ENCODE measurements at places on chromosomes 13 and 19. TPM values are rescaled to one million over a fixed set of nuclear protein-coding genes. Genes with fewer than 3 reads are reported as not detected.

DNA sequence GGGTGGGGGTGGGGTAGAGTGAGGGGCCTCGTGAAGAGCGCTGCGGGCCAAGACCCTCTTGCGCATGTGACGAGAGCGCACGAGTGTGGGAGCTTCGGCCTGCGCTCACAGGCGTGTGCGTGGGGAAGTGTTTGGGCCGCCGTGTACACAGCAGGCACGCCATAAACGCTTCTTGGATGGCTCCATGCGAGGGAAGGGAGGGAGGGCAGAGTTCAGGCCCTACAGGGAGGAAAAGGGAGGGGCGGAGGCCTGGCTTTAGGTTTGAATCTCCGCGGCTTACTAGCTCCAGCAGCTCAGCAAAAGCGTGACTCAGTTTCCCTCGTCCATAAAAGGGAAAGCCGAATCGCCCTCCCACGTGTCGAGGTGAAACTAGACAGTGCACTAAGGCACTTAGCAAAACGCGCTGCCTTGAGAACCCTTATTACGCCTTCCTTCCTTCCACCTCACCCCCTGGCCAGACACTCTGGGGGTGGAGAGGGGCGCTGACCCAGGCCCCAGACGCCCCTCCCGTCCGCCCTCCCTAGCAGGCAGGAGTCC is 12.5 kb downstream of the GADD45B start:
- no peak for DNase-seq

GRCh38 chr19:45667620-45668341 is at the start of gene GIPR:
GIPR (plus strand) TSS chr19:45668221; CDS start chr19:45669521, 1,300 bp downstream.
- DNase-seq: peak; percentile 66

Gene KCNN1
- total RNA-seq: not detected

Gene KLK12
- total RNA-seq: 1.9 TPM

GRCh38 chr13:89784161-89784809 is 1563.2 kb upstream of the MIR17HG start:
- DNase-seq: no peak

Gene ZNF585A
- total RNA-seq: 14.9 TPM

Gene NLRP5
- not detected for total RNA-seq

Gene RETN
- total RNA-seq: 21.1 TPM

- peak; percentile 81 for DNase-seq
These were observed at the start of gene EPSTI1 for GRCh38 chr13:42991898-42992763. EPSTI1 (minus strand) TSS chr13:42992241; CDS start chr13:42992165, 76 bp downstream.

DNA sequence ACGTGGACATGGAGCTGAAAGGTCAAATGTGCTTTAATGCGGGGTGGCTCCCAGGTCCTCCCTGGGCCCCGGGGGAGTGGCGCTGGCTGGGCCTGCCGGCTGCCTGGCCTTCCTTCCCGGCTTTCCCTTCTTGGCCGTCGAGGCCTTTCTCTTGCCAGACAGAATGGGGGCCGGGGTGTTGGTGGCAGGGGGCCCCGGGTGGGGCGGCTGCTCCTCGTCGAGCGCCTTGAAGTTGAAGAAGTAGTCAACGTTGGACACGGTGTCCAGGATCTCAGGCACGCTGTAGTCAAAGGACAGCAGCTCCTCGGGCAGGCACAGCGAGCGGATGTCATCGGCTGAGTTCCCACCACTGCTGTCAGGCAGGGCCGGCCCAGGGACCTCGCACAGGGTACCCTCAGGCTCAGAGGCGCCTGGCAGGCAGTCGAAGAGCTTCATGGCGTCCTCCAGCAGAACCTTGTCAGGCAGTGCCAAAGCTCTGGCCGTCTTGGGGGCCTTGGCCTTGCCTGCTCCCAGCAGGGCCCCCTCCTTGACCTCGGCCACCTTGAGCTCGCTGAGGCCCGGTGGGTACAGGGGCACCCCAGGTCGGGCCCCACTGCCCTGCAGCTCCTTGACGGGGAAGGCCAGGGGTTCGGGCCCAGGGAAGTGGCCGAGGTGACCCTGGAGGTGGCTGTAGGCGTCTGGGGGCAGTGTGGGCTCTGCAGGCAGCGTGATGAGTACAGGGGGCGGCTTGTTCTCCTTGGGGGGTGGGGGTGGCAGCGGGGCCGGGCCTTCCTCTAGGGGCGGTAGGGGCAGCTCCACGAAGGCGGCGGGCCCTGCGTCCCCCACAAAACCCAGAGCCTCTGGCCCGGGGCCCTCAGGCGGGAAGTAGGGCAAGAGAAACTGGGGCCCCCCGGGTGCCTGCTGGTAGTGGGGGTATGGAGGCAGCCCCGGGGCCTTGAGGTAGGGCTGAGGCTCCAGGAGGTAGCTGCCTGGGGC is 1.3 kb downstream of the PRR22 start:
- no peak for DNase-seq

- no peak for DNase-seq
These were observed 9.5 kb downstream of the PPP5C start for GRCh38 chr19:46356149-46357055.

- no peak for DNase-seq
These were observed 6.4 kb downstream of the MOB3A start for GRCh38 chr19:2089727-2090053.

DNA sequence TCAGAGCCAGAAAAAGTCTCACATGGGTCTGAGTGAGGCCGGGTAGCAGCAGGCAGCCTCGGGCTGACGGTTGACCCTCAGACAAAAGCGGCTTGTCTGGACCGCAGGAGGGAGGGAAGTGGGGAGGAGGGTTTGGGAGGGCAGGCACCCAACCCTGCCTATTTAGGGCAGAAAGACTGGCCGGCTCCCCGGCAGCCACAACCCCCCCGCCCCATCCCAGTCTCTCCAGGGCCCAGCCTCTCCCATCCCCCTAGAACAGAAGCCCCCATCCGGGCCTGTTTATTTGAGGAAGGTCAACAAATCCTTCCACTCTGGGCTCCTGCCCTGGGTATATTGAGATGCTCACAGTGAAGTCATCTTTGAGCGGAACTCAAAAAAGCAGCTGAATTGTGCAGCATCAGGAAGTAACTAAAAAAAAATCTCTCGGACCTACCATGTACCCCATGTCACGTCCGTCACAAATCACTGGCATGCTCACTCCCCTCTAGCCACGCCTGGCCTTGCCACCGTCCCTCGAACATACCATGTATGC is 6.3 kb downstream of the DACT3 start:
- no peak for DNase-seq

Gene SERP2
- total RNA-seq: 3.7 TPM

DNA sequence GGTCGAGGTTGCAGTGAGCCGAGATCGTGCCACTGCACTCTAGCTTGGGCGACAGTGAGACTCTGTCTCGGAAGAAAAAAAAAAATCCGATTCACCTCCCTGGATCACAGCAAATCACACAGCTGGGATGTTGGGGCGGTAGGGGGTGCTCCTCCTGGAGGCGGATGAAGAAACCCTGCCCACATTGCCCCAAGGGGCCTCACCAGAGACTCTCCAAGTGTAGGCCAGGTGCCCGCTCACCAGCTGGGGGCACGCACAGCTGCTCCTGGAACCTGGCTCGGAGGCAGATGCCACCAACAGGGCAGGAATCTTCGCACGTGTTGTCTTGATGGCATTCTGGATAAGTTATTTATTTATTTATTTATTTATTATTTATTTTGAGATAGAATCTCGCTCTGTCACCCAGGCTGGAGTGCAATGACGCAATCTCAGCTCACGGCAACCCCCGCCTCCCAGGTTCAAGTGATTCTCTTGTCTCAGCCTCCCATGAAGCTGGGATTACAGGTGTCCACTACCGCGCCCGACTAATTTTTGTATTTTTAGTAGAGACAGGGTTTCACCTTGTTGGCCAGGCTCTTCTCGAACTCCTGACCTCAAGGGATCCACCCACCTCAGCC is 3.1 kb downstream of the UQCR11 start:
- no peak for DNase-seq

Gene USP12
- 36.7 TPM for total RNA-seq

DNA sequence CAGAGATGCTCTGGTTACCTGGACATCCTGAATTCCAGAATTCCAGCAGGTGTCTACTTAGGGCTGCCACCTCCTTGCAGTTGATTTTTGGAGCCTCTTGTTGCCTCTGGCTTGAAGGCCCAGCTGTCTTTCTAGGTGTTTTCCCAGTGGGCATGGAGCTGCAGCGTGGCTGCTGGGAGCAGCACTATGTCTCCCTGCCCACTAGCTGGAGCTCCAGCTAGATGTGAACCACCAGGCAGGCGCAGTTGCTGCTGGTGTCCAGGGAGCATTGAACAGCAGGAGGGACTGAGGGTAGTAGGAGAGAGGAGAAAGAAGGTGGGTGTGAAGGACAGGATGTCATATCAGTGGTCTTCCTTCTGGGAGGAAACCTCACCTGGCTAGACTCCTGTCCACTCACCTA is 9.9 kb upstream of the SELENOW start:
- no peak for DNase-seq

GRCh38 chr13:43482026-43482425 is 304.7 kb downstream of the ENOX1 start:
- DNase-seq: no peak

GRCh38 chr13:111654531-111654930 is 334.1 kb downstream of the TEX29 start:
- no peak for DNase-seq

DNA sequence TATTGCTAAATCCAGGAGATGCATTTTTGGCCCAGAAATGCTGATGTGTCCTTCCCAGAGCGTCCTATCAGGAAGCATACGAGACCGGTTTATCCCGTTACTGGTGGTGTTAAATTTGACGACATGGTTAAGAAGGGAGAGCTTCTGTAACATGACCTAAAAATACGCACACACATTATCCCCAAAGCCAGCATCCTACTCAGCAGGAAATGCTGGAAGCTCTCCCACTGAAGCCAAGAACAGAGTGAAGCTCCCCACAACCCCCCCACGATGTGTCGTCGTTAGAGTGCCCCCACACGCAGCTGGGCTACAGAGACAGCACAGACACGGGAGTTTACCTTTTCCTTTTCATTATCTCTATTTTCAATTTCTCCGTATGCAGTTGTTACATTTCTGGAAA is 45.1 kb upstream of the MCF2L start:
- no peak for DNase-seq

DNA sequence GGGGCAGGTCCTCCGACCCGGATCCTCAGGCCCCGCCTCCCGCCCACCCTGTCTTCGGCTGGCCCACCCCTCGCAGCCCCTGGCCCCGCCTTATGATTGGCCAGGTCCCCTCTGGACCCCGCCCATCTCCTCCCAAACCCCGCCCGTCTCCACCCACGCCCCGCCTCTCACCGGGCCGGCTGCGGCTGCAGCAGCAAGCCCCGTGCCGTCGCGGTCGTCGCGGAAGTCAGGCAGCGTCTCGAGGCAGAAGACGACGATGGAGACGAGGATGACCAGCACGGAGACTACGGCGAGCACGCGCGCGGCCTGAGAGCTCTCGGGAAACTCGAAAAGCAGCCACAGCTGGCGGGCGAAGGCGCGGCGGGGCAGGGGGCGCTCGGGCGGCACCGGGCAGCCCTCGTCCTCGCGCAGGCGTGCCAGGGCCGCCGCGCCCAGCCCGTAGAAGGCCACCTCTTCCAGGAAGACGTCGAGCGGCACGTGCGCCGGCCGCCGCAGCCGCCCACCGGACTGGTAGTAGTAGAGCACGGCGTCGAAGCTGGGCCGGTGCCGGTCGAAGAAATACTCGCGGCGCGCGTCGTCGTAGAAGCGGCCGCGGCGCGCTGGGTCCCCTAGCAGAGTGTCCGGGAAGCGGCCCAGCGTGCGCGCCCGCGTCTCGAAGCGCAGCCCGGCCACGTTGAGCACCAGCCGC is 495 bp downstream of the KCNA7 start:
- DNase-seq: no peak

- no peak for DNase-seq
These were observed 30.9 kb downstream of the SERP2 start for GRCh38 chr13:44404261-44405132.

Gene ZNF254
- total RNA-seq: 20.0 TPM

Gene GSX1
- total RNA-seq: not detected

GRCh38 chr19:47095476-47096099 is 18.0 kb downstream of the ZC3H4 start:
- no peak for DNase-seq

- peak; percentile 45 for DNase-seq
These were observed 9.2 kb downstream of the JOSD2 start for GRCh38 chr19:50501568-50502475.

- no peak for DNase-seq
These were observed 129.0 kb downstream of the IRS2 start for GRCh38 chr13:109657395-109657794.

GRCh38 chr13:113122550-113123225 is at the start of gene F10:
F10 (plus strand) TSS chr13:113122799; CDS start chr13:113122856, 57 bp downstream.
- DNase-seq: peak; percentile 48

Gene TEKTIP1
- 2.2 TPM for total RNA-seq

Gene NCR1
- total RNA-seq: 2.4 TPM
